ENCODE measurements at places on chromosomes 5 and 9.

DNA sequence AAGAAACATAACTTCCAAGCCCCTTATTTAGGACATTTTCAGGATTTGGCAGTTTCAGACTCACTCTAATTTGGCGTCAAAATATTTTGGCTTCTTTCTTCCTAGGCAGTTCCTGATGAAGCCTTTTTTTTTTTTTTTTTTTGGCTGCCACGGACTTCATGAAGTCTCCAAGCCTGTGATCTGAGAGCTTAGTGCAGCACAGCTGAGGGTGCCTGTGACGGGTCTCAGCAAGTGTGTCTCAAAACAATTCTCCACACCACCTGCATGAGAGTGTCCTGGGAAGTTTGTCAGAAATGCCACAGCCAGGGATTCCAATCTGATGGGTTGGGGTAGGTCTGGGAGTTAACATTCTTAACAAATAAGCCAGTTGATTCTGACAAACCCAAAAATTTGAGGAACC is 6.0 kb upstream of the ESM1 start:
- DNase-seq, result no peak

GRCh38 chr5:96743805-96744204 is 63.9 kb downstream of the ERAP1 start:
- no peak for DNase-seq

DNA sequence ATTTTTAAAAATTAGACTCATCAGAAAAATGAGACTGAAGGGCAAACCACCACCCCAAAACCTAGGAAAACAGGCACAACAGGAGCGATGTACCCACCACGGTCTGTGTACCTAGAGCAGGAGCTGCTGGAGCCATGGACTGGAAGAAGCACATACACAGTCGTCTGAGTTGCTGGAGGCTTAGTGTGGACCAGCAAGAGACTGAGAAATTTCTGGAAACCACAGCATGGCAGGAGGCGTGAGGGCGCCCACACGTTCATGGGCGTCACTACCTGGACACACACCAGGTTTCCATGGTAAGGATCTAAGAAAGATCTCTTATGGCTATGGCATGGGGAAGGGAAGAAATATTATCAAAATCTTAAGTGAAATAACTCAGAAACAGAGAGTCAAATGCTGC is 91.9 kb downstream of the MED10 start:
- DNase-seq, result no peak

- no peak for DNase-seq
Measured at GRCh38 chr5:132477784-132478365, 12.7 kb downstream of the IRF1 start.
